ENCODE measurements at places on chromosomes 7 and 10.
A peak's percentile ranks its signal among the peaks of the same experiment; 100 is the strongest.

DNA sequence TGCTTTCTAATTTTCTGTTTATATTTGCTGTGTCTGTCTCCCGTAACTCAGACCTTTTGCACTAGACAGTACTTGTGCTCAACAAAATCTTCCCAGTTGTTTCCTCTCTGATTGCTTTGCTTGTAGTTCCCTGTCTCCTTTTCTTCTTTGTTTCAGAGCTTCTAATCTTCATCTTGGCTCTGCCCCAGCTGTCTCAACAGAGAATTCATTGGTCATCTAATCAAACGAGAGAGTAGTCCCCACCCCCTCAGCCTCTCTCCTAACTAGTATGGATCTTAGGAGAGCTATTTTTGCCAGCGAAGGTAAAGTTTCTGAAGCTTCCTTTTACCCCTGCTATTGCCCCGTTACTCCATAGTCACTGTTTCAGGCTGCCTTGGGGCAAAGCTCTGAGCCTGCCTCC lies 32.8 kb downstream of the SLC26A4 start:
- peak; percentile 50 for DNase-seq

- peak; percentile 67 for DNase-seq
These were observed 352.4 kb downstream of the GALNT17 start for GRCh38 chr7:71484380-71484779.

DNA sequence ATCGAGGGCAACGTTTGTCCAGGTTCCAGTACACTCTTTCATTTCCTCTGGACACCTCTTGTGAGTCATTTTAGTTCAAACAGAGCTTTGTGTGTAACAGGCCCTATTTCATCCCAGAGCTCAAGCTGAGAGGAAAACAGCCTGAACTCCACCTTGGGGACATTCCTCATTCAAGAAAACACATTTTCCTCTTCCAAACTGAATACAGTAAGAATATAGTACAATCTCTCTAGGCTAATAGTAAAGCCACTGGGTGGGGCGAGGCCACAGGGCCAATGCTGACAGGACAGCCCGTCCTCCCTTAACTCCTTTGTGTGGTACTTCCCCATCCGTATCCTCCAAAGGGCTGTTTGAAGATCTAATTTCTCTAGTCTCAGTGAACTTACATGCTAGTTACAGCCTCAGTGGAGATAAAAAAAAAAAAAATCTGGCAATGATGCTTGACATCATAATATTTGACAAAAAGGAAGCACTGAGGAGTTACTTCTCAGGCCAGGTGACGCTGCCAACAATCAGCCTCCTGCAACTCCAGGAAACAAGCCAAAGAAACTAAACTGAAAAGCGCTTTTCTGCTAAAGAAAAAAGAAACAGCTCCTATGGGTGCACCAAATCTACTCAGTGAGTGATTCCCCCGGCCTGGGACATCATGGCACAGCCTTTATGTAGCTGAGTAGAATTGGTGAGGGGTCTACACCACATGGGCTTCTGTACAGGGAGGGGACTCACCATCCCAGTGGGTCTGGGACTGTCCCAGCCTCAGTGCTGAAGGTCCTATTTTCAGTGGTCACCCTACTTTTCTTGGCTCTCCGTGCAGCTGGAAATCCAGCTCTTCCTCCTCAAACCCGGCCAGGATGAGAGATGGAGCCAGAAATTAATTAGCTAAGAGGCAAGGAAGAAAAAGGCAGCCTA lies 238.2 kb upstream of the NEBL start:
- no peak for DNase-seq

DNA sequence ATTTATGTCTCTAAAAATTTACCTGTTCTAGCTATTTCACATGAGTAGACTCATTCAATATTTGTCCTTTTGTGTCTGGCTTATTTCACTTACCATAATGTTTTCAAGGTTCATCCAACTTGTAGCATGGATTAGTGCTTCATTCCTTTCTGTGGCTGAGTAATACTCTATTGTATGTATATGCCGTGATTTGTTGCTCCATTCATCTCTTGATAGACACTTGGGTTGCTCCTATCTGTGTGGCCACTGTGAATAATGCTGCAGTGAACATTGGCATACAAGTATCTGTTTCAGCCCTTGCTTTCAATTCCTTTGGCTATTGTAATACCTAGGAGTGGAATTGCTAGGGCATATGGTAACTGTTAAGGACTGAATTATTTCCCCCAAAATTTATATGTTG lies 86.9 kb downstream of the VWC2 start:
- no peak for DNase-seq

- DNase-seq, result no peak
These were observed 216.3 kb downstream of the LRMDA start for GRCh38 chr10:75647675-75648074.

- no peak for DNase-seq
These were observed 244.3 kb upstream of the PHYHIPL start for GRCh38 chr10:58932126-58932525.

GRCh38 chr10:47140761-47141348 lies 159.1 kb upstream of the GDF10 start:
- DNase-seq, result no peak

- no peak for DNase-seq
These were observed 144.7 kb downstream of the SPAG6 start for GRCh38 chr10:22489975-22490374.

- DNase-seq, result peak; percentile 69
These were observed 4.8 kb downstream of the STRIP2 start for GRCh38 chr7:129438839-129439651.

DNA sequence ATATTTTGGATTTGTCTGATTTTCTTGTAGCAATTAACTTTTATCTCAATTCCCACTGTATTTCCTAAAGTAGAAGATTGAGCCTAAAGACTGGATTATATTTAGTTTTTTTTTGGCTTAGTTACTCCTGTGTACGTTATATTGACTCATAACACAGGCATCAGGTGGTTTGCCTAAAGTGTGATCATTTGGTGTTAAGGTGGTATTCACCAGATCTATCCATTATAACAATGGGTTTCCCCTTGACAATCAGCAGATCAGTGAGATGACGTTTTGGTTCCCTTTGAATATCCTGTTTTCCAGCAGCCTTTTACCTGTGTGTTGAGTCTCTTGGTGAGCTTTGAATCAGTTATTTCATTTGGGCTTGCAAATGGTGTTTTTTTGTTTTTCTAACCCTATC lies 18.1 kb downstream of the MAPK8 start:
- no peak for DNase-seq

GRCh38 chr10:93126483-93127052 lies 52.9 kb downstream of the CYP26A1 start:
- no peak for DNase-seq

DNA sequence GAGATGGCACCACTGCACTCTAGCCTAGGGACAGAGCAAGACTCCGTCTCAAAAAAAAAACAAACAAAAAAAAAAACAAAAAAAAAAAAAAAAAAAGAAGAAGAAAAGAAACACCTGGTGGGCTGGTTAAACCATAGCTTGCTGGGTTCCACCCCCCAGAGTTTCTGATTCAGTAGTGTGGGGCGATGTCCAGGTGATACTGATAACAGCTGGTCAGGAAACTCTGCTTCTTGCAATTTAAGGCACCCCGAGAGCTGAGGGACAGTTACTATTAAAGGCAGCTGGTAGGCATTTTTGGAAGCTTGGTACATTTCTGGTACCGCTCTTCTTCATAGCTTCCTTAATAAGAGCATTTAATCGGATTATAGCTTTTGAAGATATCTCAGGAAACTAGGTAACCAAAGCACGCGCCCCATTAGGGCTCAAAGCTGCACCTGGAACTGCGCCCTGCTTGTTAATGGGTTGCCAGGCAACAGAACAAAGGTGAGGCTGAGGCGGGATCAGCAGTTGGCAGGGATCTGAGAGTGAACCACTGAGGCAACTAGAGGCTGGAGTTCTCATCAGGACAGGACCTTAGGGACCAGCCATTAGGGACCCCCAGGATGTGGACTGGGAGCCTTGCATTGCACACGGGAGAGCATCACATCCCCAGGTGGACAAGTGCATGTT lies 6.5 kb upstream of the SDK1 start:
- no peak for DNase-seq

GRCh38 chr7:13945670-13946069 lies 43.8 kb downstream of the ETV1 start:
- DNase-seq, result no peak

DNA sequence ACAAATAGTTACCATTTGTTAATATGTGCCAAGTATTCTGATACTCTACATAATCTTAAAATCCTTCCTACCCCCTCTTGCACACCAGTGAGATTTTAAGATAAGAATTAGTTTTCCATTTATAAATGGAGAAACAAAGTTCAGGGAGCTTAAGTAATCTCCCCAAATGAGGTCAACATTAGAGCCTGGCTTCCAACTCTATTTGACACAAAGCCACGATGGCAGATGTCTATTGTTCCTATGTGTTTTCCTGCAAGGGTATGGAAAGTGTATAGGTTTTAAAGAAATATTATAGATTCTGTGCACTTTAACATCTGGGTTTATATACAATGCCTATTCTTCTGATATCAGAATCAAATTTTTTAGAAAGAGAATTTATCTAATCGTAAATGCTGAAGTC lies 143.9 kb upstream of the SEMA3C start:
- no peak for DNase-seq

DNA sequence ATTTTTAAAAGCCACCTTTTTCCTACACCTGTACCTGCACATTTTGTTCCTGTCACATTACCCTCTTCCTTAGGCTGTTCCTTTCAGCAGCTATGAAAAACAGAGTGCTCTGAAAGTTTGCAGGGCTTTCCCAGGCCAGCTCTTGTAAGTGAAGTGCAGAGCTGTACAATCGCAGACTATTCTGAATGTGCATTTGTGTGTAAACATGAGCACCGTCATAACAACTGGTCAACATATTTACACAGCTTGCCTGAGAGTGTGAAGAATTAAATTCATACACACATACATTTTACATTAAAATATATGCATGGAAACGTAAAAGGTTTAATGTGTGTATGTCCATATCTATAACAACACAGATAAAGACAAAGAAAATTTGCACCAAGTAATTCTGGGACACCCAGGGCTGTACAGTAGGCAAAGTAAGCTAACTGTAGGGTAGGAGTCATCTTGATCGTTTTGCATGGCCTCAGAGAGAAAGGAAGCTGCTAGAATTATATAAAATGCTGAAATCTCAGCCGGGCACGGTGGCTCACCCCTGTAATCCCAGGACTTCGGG lies 23.6 kb upstream of the LYZL1 start:
- DNase-seq, result no peak

DNA sequence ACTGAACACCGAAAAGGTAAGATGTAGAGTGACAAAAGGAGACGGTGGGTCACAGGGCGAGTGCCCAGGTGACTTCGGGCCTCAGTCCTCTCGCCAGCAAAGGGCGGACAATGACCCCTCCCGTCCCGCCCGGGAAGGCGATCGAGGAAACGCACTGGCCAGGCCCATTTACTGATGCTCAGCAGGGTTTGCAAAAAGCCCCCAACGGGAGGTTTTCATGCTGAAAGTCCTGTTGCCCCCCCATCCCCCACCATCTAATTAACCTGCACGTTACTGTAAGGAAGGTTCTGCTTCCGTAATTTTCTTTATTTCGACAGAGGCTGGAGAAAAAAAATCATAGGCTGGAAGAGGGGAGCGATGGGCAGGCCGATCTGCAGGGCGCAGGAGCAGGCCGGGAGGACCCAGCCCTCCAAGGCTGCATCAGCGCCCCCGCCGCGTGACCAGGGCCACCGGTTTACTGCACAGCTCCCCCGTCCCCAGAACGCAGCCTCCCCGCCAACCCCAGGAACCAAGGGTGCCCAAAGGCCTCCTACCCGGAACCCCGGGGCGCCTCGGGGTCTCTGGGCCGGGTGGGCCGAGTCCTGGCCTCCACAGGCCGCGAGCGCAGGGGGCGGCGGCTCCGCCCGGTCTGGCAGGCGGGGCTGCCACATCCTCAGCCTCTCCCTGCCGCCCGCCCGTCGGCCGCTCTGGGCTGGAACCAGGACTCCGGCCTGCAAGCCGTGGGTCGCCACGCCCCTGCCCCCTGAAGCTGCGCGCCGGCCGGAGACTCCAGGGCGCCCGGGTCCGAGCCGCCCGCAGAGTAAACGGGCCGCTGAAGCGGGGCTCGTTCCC lies 613 bp downstream of the OAT start:
- peak; percentile 40 for DNase-seq

DNA sequence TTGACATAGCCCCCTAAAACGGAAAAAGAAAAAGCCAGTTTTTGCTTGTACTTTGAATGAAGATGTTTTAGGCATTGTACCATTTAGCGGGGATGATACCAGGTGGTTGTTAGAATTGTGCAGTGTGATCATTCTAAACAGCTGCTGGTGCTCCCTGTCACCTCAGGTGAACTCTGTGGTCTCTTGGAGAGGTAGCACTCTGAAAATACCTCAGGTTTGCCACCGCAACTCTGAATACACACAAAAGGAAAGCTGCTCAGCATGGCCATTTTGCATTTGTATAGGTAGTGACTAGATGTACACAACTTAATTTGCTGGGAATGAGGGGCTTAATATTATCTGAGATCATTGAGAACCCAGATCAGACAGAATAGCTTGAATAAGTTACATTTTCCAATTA lies 52.6 kb downstream of the PLEKHA8 start:
- no peak for DNase-seq

GRCh38 chr10:62027841-62028501 lies 126.5 kb downstream of the ARID5B start:
- DNase-seq, result no peak

DNA sequence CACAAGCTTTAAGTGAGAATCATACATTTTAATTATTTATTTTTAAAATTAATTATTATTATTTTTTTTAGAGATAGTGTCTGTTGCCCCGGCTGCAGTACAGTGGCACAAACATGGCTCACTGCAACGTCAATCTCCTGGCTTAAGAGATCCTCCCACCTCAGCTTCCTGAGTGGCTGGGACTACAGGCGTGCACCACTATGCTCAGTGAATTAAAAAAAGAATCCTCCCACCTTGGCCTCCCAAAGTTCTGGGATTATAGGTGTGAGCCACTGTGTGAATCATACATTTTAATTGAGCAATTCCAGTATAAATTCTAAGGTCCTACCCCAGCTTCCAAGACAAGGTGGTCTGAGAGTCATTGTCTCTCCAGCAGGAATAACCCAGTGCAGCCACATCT lies 172.4 kb downstream of the JAZF1 start:
- DNase-seq, result no peak

- DNase-seq, result no peak
These were observed 8.4 kb upstream of the PURB start for GRCh38 chr7:44893710-44894234.

DNA sequence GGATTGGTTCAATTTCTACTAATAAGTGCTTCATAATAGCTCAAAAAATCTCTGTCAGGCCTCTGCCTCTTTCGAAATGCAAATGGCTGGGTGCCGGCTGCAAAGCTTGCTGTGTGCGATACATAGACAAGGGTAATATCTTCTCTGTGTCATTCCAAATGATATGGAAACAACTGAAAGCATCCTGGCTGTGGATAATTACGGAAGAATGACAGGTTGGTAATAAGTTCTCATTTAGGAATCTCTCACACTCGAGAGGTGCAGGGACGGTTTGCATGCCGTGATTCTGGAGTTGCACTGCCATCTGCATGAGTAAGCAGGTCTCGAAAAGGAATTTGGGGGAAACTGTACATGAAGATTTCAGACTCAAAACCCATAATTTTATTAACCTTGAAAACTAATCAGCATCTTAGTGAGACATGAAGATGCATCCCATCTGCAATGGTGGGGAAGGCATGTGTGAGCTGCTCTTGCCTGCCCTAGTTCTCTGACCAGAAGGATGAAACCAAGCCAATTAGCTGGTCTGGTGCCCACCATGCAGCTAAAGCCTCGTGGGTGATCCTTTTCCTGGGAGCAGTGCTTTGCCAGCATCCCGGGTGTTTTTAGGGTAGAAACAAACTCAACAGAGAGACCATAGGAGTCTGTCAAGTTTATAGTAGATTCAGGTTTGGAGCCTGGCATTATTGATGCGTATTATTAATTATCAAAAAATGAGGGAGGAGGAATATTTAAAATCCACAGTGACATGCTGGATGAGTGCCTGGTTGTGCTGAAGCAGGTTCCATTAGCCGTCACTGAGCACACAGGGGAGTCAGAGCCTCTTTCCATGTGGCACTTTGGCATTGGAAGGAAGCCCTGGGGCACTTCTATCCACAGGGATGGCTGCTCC lies 503.6 kb upstream of the MGMT start:
- DNase-seq, result no peak

Measured in brain microvascular endothelial cell (primary cell).